Prostate gland (tissue), 2 donors: ENCODE measurements at places on chromosomes 2 and 18. TPM values are rescaled to one million over a fixed set of nuclear protein-coding genes. Genes with fewer than 3 reads are reported as not detected.

DNA sequence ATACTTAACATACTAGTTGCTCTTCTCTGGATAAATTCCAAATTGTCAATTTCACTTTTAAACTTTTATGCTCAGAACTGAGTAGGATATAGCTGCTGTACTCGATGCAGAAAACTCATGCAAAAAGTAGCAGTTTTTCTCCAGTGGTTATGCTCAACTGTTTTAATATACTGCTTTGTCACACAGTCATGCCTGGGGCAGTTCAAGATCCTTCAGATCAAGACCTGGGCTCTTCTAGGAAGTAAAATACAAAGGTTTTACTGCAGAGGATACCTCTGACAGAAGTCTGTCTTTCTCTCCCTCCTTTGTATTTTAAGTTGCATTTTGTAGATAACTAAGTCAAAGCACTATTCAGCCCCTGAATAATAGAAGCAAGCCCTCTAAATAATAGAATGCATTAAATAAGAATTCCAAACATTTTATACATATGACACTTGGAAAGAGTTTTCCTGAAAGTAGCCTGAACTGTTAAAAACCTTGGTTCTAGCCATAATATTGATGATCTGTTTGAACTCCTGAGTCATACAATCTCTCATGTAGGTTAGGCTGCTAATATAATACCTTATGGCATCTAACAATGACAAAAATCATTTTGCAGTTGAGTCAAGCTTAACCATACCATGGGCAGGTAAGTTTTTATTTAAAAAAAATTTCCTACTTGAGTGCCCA, 183.3 kb upstream of the TRIB2 start:
- no peaks in the 10 kb centered on the region for H3K27me3 ChIP-seq
- no peak overlapping the region for H3K27ac ChIP-seq
- no peaks in the 10 kb centered on the region for H3K36me3 ChIP-seq
- no peak for DNase-seq
- H3K4me1 ChIP-seq: no peaks in the 10 kb centered on the region
- H3K4me3 ChIP-seq: no peak overlapping the region

DNA sequence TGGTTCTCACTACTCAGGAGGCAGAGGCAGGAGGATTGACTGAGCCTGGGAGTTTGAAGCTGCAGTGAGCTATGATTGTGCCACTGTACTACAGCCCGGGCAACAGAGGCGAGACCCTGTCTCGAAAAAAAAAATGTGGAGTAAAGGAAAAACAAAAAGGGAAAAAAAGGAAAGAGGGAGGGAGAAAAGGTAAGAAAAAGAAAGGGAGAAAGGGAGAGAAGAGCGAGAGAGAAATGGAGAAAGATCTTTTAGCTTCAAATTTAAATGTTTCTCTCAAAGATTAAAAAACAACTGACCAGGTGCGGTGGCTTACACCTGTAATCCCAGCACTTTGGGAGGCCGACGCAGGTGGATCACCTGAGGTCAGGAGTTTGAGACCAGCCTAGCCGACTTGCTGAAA, 7.9 kb upstream of the RNF138 start:
- H3K27me3 ChIP-seq: no peaks in the 10 kb centered on the region
- no peak overlapping the region for H3K4me3 ChIP-seq
- H3K36me3 ChIP-seq: no peaks in the 10 kb centered on the region

GRCh38 chr2:186749219-186749618, 55.4 kb downstream of the FAM171B start:
- no peaks in the 10 kb centered on the region for H3K4me1 ChIP-seq
- H3K36me3 ChIP-seq: no peaks in the 10 kb centered on the region
- H3K27ac ChIP-seq: no peak overlapping the region
- H3K27me3 ChIP-seq: no peaks in the 10 kb centered on the region
- DNase-seq: peak; percentile 19

- no peak overlapping the region for H3K27ac ChIP-seq
- DNase-seq: no peak
Observed at GRCh38 chr2:230830428-230830827, 34.3 kb upstream of the ITM2C start.

DNA sequence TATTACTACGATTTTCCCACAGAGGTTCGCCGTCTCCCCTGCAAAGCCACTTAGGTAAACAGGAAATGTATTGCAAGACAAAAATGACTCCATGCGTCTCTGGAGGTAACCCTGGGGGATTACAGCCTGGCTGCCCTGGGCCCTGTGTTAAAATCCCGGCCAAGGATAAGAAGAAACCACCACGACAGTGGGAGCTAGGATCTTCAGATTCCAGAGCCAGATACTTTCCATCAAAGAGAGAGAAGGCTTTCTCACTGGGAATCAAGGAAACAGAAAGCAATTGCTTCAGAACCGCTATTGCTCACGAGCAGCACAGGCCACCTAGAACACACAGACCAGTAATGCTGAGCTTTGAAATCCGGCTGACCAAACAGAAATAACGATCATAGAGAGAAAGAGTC, 97.9 kb upstream of the ZNF516 start:
- DNase-seq: no peak
- no peaks in the 10 kb centered on the region for H3K36me3 ChIP-seq
- H3K27ac ChIP-seq: no peak overlapping the region
- H3K4me1 ChIP-seq: no peaks in the 10 kb centered on the region

DNA sequence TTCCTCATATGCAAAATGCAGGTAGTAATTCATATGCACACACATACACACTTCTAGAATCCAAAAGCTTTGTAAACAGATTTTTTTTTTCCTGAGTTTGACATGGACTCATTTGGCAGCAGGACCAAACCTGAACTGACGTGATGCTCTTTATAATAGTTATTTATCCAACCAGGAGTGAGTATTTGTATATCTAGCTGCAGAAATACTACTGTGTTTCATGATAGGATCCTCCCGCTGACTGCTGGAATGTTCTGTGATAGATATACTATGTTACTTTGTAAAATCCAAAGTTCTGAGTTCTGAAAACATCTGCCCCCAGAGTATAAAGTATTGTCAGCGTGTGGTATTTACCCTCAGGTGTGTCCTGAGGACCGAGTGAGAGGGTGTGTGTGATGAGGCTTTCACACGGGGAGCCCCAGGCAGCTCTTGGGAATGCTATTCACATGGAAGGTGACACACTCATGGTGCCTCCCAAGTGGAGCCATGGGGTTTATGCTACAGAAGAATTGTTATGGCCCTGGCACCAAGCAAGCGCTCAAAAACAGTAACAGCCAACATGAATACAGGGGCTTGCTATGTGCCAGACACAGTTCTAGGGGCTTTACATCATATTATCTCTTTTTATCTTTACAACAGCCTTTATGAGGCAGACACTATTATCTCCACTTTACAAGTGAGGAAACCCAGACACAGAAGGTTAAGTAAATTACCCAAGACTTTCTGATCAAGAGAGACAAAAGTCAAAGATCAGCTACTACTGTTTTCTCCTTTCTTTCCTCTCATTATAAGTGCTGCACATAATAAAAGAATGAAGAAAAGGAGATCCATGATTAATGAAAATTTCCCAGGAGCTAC, 16.7 kb upstream of the TXNDC2 start:
- no peak for DNase-seq
- no peaks in the 10 kb centered on the region for H3K27me3 ChIP-seq

- no peak for DNase-seq
- H3K27me3 ChIP-seq: no peaks in the 10 kb centered on the region
- no peak overlapping the region for H3K4me3 ChIP-seq
Observed at GRCh38 chr2:147433822-147434221, 411.0 kb upstream of the ACVR2A start.

Gene G6PC2
- total RNA-seq: not detected
